Hair follicular keratinocyte (primary cell): ENCODE measurements at places on chromosomes 1 and 21. TPM values are rescaled to one million over a fixed set of nuclear protein-coding genes. Genes with fewer than 3 reads are reported as not detected.

MTARC1 gene
- 4.8 and 5.2 TPM in 2 replicates for total RNA-seq

RGS1 gene
- total RNA-seq = not detected in 2 replicates

TCEA3 gene
- 1.8 and 5.5 TPM in 2 replicates for total RNA-seq

TFF2 gene
- total RNA-seq = not detected in 2 replicates

HHIPL2 gene
- total RNA-seq = 0.08 TPM in 1 of 2 replicates, not detected in the other

CSMD2 gene
- 0.11 and 0.94 TPM in 2 replicates for total RNA-seq

ZSWIM5 gene
- total RNA-seq = not detected in 2 replicates

RIIAD1 gene
- not detected in 2 replicates for total RNA-seq

FCRL1 gene
- total RNA-seq = not detected in 2 replicates

FABP3 gene
- 3.2 TPM in 1 of 2 replicates, not detected in the other for total RNA-seq

CDC73 gene
- total RNA-seq = 12.3 and 12.9 TPM in 2 replicates

E2F2 gene
- 0.08 and 0.23 TPM in 2 replicates for total RNA-seq

MYBPH gene
- total RNA-seq = not detected in 2 replicates

ACP6 gene
- 17.3 and 22.7 TPM in 2 replicates for total RNA-seq

DEPDC1 gene
- 7.5 and 21.8 TPM in 2 replicates for total RNA-seq

LCE1B gene
- total RNA-seq = 0.11 TPM in 1 of 2 replicates, not detected in the other

NPHS2 gene
- total RNA-seq = not detected in 2 replicates

GJA8 gene
- not detected in 2 replicates for total RNA-seq

GNAT2 gene
- total RNA-seq = 0.08 TPM in 1 of 2 replicates, not detected in the other

TTC4 gene
- total RNA-seq = 31.1 and 31.7 TPM in 2 replicates

OSCP1 gene
- total RNA-seq = 2.2 and 9.2 TPM in 2 replicates

SLC9C2 gene
- total RNA-seq = not detected in 2 replicates

NOS1AP gene
- 0.08 TPM in 1 of 2 replicates, not detected in the other for total RNA-seq

RORC gene
- 0.16 TPM in 1 of 2 replicates, not detected in the other for total RNA-seq

DYNLT5 gene
- total RNA-seq = not detected in 2 replicates

SELENBP1 gene
- total RNA-seq = 1.6 and 2.2 TPM in 2 replicates

CCDC190 gene
- total RNA-seq = not detected in 2 replicates

FCRL3 gene
- total RNA-seq = not detected in 2 replicates

LCE2B gene
- total RNA-seq = not detected in 2 replicates

S100A9 gene
- 1,435 and 1,560 TPM in 2 replicates for total RNA-seq

CFAP74 gene
- total RNA-seq = not detected in 2 replicates

PLA2G2F gene
- not detected in 2 replicates for total RNA-seq

SYNC gene
- total RNA-seq = 6.2 and 8.7 TPM in 2 replicates

TENT5C gene
- 0.15 and 0.16 TPM in 2 replicates for total RNA-seq

LAMB3 gene
- 964 and 3,200 TPM in 2 replicates for total RNA-seq

LCK gene
- total RNA-seq = 0.84 and 0.86 TPM in 2 replicates

TCP10L gene
- total RNA-seq = not detected in 2 replicates

RNU1-4 gene
- under 0.01 TPM in 2 replicates for total RNA-seq

CRYAA gene
- not detected in 2 replicates for total RNA-seq
